ENCODE measurements at places on chromosomes 7 and 10.

DNA sequence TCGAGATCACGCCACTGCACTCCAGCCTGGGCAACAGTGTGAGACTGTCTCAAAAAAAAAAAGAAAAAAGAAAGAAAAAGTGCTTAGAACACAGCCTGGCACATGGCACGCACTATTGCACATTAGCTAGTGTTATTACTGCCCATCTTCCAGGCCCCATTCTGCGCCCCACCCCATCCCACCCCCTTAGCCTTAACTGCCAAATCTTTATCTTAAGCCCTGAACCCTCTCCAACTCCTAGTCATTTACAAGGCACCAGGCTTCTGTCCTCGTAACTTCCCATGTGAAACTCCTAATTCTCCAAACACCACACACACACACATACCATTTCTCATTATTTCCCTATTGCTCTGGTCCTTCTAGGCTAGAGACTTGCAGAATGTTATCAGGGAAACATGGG, 4.8 kb downstream of the FRAT2 start:
- no peak for DNase-seq

DNA sequence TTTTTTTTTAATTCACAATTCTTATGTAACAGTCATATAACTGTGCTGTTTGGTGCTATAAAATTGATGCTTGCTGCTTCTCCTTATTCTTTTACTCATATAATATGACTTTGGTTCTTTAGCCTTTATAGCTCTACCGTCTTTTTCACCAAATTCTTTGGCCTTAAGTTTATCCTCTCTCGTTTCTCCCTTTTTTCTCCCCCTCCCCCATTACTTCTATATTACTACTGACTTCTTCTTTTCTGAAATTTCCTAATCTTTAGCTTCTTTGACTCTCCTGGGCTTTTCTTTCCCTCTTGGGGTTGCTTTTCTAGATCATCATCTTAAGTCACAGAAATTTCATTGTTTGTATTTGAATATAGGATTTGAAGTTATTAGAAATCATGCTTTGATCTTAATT, 3.8 kb downstream of the BCCIP start:
- no peak for DNase-seq

DNA sequence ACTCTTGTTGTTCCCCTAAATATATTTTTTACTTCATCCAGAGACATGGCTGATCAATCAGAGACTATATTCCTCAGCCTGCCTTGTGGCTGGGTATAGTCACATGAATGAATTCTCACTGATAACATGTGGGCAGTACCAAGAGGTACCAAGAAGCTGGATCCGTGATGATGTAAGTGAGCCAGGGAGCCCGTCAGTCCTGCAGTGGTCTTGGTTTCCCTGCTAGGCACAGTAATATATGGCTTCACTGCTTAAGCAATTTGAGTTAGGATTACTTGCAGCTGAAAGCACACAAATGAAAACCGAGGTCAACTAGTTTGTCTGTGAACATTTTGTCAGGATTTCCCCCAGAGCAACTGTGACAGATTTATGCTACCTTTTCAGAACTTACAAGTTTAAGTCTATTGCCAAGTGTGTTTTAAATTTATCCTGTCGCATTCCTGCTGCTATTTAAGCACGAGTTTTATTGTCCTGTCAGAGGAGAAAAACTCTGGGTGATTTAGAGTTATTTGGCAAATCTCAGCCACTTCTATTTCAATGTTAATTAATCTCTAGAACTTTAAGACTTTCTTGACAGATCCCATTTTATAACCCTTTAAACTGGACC, 381.8 kb downstream of the PHF14 start:
- DNase-seq, result peak; percentile 61

DNA sequence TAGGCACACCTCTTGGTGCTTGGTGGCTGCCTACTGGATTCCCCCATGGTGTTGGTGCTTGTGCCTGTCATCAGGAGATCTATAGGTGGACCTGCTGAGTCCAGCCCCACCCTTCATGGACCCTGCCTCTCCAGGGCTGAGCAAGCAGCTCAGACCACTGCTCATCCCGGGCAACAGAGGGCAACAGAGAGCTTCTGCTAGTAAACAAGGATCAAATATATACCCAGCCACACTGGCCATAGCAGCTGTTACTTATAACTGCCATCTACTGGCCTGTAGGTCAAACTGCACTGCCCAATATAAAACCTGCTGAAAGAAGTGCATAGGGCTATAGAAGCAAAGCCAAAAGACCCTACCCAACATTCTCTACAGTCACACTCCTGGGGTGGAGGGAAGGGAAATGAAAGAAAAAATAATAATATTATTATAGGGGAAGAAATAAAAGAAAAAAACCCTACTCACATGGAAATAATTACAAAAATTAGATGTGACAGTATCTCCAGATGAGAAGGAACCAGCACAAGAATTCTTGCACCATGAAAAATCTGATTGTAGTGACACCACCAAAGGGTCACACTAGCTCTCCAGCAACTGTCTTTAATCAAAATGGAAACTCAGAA, 54.9 kb upstream of the ZNF800 start:
- DNase-seq, result no peak

- DNase-seq, result no peak
These were observed 76.1 kb downstream of the NHLRC2 start for GRCh38 chr10:113930482-113931057.

DNA sequence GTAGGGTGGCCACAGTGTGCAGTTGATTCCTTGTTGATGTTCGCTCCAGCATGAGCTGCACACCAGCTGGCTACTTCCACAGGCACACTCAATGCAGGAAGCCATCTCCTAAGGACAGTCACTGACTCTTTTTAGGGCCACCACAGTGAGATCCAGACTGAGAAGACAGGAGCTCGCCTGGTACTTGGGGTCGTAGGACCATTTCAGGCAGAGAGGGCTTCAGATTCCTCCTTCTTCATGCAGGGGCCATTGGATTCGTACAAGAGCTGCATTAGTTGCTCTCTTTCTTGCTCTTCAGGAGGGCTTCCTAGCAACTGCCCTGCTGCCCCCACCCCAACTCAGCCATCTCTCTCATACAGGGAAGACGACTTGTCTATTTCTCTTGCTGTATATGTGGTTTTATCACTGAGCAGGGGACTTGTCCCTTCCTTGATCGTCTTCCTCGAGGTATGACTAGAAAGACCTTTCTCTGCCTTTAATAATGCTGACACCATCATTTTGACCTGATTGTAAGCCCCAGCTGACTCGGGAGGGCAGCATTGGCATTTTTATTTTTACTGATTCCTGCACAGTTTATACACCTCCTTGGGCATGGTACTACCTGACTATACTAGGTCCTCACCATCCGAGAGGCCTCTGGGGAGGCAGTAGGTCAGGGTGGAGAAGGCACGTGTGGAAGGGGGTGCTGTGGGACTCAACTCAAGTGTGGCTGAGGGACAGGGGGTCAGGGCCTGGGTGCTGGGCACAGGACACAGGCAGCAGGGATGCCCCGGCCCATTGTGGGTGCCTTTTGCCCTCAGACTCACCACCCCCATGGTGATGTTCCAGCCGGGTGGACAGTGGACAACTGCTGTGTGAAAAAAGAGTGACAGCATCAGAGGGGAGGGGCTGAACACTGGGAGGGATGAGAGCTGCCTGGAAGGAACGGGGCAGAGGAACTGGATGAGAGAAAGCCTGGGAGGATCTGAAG, 136.7 kb upstream of the ZNF746 start:
- no peak for DNase-seq

DNA sequence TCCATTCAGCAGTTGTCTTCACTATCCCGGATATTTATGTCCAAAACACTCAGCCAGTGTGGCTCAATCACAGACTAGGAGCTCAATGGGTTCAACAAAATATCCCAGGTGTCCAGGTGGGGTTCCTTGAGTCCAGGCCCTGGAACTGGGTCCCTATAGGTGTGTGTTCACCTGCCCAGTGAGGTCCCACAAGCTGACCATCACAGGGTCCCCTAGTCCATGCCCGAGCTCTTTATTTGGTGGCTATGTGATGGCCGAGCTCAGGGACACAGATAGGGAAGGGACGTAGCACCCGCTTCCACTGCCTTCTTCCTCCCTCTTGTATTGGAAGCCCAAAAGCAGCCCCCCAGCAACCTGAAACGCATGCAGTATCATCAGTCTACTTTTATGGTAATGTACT, 78.9 kb upstream of the DDC start:
- DNase-seq, result no peak

- no peak for DNase-seq
These were observed 301.7 kb downstream of the CSTF2T start for GRCh38 chr10:51397695-51398094.

DNA sequence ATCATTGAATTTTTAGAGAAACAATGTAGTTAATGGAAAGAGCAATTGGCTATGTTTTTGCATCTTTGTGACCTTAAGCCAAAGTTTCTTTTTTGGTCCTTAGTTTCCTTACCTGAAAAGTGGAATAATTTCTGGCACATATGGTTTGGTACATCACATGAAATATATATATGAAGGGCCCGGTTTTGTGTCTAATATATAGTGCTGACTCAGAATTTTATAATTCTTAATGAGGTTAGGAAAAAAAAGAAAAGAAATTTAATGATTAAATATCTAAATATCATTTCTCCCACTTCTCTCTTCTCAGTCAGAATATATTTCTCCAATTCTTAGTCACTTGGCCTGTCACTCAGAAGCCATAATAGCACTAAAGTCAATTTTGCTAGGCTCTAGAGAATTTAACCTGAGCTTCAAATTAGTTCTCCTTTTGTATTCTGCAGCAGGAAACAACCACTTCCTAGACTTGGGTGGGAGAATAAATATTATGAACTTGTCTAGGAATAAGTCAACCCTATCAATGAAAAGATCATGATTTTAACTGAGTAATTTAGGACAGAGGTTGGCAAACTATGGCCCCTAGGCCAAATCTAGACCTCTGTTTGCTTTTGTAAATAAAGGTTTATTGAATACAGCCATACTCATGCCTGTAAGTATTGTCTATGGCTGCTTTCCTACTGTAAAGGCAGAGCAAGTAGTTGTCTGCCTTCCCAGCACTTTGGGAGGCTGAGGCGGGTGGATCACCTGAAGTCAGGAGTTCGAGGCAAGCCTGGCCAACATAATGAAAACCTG, 34.6 kb downstream of the PPP1R9A start:
- no peak for DNase-seq

DNA sequence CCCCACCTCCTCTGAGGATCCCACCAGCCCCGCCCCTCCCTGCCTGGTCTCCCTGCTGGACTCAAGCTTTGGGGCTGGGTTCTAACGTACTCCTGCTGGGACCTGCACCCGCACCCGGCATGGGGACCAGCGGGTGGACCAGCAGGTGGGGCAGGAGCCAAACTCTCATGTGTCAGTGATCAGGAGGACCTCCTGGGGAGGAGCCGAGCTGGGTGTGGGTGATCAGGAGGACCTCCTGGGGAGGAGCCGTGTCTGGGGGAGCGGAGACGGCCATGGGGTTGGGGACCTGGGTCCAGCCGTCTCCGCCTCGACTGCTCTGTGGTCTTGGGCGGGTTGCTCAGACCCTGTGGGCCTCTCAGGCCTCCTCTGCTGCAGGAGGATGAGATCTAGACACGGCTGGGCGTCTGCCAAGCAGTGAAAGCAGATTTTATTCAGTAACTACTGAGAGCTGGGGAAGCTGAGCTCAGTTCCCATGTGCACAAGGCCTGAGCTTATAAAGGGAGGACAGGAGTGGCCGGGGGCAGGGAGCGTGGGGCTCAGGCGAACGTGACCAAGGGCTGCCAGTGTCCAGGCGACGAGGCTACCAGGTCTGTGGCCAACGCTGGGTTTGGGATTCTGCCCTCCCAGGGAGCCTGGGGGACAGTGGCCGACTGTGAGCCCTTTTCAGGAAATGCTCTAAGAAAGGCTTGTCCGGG, 33.6 kb upstream of the UTF1 start:
- DNase-seq, result no peak

- DNase-seq, result no peak
These were observed 232.7 kb downstream of the ADAM12 start for GRCh38 chr10:126155528-126155927.

GRCh38 chr7:34357946-34358345, 300.1 kb upstream of the NPSR1 start:
- no peak for DNase-seq

GRCh38 chr10:921471-922414, 9.8 kb downstream of the LARP4B start:
- no peak for DNase-seq

GRCh38 chr10:92845921-92846320, 2.4 kb upstream of the EXOC6 start:
- DNase-seq, result no peak

- no peak for DNase-seq
These were observed 1.6 kb upstream of the KIAA1217 start for GRCh38 chr10:24207341-24207740.

Data from renal cortex interstitium (tissue), 15 donors.